ENCODE measurements at places on chromosomes 12 and 14. TPM values are rescaled to one million over a fixed set of nuclear protein-coding genes. Genes with fewer than 3 reads are reported as not detected.
A peak's percentile ranks its signal among the peaks of the same experiment; 100 is the strongest.

DNA sequence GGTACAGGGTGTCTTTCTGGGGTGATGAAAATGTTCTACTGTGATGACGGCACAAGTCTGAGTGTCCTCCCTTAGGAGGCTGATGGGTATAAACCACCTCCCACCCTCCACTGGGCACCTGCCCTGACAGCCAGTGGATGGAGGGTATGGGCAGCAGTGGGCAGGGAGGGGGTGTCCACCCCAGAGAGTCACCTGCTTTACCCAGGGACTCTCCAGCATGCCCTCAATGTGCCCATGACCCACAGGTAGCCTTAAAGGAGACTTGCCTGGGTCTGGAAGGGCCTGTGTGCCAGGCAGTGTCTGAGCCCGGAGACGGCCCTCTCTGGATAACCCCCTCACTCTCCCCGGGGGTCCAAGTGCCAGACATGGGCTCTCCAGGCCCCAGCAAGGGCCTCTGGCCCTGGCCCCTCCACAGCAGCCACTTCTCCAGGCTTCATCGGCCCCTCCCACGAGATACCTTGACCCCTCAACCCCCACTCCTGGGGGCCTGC lies 38.8 kb downstream of the CCNK start:
- H3K4me3 ChIP-seq = no peak overlapping the region
- H3K36me3 ChIP-seq = no peaks in the 10 kb centered on the region
- H3K4me1 ChIP-seq = peaks cover 3% of the 10 kb centered on the region
- DNase-seq = no peak
- H3K27me3 ChIP-seq = no peaks in the 10 kb centered on the region

DNA sequence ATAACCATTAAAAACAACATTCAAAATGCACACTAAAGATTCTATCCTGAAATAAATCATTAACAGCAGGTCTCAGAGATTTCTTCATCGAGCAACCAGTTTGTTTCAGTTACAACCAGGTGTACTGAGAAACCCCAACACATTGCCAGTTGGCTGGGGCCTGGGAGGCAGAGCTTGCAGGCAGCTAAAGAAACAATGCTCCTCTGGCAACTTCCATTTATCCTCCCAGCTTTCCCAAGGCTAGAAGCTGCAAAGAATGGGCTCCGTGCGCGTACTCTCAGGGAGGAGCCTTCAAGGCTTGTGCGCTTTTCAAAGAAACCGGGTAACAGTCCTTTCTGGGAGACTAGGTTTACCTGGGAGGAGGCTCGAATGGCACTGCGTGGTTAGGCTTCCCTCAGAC lies 181.6 kb downstream of the MSRB3 start:
- no peaks in the 10 kb centered on the region for H3K27me3 ChIP-seq
- H3K4me3 ChIP-seq = no peak overlapping the region
- no peak overlapping the region for H3K27ac ChIP-seq

The SRRM4 gene
- total RNA-seq = not detected

The TPH2 gene
- total RNA-seq = not detected

DNA sequence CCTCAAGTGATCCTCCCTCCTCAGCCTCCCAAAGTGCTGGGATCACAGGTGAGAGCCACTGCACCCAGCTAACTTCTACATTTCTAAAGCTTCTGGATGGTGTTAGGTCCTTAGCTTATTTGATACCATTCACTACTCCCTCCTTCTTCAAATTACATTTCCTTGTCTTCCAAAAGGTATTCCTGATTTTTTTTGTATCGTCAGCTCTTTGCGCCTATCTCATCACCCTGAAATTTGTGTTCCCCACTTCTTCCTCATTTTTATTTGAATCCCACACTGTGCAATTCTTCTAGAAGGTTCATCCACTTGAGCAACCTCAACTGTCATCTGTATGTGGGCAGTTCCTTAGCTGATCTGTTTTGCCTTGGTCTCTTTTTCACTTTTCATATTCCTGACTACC lies 241.8 kb upstream of the RGS6 start:
- DNase-seq = no peak
- no peak overlapping the region for H3K27ac ChIP-seq
- H3K4me3 ChIP-seq = no peak overlapping the region

GRCh38 chr14:106276326-106277267 lies 750.2 kb downstream of the TMEM121 start:
- H3K27ac ChIP-seq = no peak overlapping the region
- no peaks in the 10 kb centered on the region for H3K36me3 ChIP-seq
- H3K4me3 ChIP-seq = no peak overlapping the region
- H3K27me3 ChIP-seq = peaks cover 20% of the 10 kb centered on the region

The DUSP6 gene
- 119 TPM for total RNA-seq

DNA sequence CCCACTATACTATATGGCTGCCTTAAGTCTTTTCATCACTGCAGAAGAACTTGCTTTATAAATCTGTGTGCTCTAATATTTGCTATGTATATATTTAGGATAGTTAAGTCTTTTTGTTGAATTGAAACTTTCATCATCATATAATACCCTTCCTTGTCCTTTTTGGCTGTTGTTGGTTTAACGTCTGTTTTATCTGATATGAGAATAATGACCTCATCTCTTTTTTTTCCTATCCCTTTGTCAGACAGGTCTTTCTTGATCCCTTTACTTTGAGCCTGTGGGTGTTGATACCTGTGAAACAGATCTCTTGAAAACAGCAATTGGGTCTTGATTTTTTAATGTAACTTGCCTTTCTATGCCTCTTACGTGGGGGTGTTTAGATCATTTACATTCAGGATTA lies 316.3 kb downstream of the TMTC2 start:
- DNase-seq = no peak
- H3K4me1 ChIP-seq = no peaks in the 10 kb centered on the region
- H3K4me3 ChIP-seq = no peak overlapping the region
- H3K36me3 ChIP-seq = no peaks in the 10 kb centered on the region
- no peaks in the 10 kb centered on the region for H3K27me3 ChIP-seq

- peaks cover 9% of the 10 kb centered on the region for H3K4me1 ChIP-seq
- peaks cover 15% of the 10 kb centered on the region for H3K27me3 ChIP-seq
- peak; percentile 58 for DNase-seq
- no peaks in the 10 kb centered on the region for H3K36me3 ChIP-seq
These were observed 67.9 kb upstream of the BEGAIN start for GRCh38 chr14:100654814-100655740.

GRCh38 chr12:38053655-38054464 lies 262.7 kb upstream of the ALG10B start:
- no peak overlapping the region for H3K4me3 ChIP-seq
- no peaks in the 10 kb centered on the region for H3K4me1 ChIP-seq
- no peaks in the 10 kb centered on the region for H3K36me3 ChIP-seq

DNA sequence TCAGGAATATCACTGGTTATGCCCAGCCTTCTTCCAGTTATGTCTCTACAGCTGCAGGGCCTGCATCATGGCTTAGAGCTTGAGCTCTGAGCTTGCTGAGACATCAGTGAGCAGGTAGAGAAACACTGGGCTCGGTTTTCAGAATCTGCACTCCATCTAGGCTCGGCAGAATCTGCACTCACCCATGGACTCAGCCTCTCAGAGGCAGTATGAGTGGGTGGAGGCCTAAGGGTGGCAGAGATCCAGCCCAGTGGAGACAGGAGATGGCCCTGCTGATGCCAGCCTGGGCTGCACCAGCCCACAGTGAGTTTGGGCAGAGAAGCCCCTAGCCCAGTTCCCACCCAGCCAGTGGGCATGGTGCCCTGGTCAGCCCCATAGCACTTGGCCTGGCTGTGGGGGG lies 12.8 kb downstream of the KRT80 start:
- no peak overlapping the region for H3K27ac ChIP-seq
- H3K4me1 ChIP-seq = peaks cover 6% of the 10 kb centered on the region
- H3K27me3 ChIP-seq = no peaks in the 10 kb centered on the region
- H3K36me3 ChIP-seq = no peaks in the 10 kb centered on the region
- no peak overlapping the region for H3K4me3 ChIP-seq

GRCh38 chr12:88375306-88376305 lies 204.7 kb downstream of the KITLG start:
- H3K36me3 ChIP-seq = no peaks in the 10 kb centered on the region
- no peak for DNase-seq
- H3K4me1 ChIP-seq = no peaks in the 10 kb centered on the region

The KCNJ8 gene
- not detected for total RNA-seq

The KITLG gene
- total RNA-seq = not detected

The XPOT gene
- 102 TPM for total RNA-seq

The ZBTB42 gene
- total RNA-seq = 5.3 TPM

The EFS gene
- total RNA-seq = not detected

- peaks cover 41% of the 10 kb centered on the region for H3K36me3 ChIP-seq
- DNase-seq = no peak
- H3K4me1 ChIP-seq = peaks cover 8% of the 10 kb centered on the region
- no peak overlapping the region for H3K4me3 ChIP-seq
These were observed 17.3 kb downstream of the TMEM19 start for GRCh38 chr12:71703206-71703605.

The SLC25A21 gene
- not detected for total RNA-seq

DNA sequence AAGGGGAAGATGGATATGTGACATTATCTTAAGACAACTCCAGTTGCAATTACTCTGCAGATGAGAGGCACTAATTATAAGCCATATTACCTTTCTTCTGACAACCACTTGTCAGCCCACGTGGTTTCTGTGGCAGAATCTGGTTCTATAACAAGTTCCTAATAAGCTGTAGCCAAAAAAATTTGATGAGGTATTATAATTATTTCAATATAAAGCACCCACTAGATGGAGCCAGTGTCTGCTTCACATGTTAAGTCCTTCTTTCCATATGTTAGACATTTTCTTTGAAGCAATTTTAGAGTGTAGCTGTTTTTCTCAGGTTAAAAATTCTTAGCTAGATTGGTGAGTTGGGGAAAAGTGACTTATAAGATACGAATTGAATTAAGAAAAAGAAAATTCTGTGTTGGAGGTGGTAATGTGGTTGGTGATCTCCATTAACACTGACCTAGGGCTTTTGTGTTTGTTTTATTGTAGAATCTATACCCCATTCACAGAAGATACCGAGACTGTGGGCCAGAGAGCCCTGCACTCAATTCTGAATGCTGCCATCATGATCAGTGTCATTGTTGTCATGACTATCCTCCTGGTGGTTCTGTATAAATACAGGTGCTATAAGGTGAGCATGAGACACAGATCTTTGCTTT lies 36.9 kb downstream of the PSEN1 start:
- DNase-seq = peak; percentile 30
- H3K27ac ChIP-seq = no peak overlapping the region
- H3K27me3 ChIP-seq = no peaks in the 10 kb centered on the region
- peaks cover 44% of the 10 kb centered on the region for H3K36me3 ChIP-seq
- no peak overlapping the region for H3K4me3 ChIP-seq
- peaks cover 3% of the 10 kb centered on the region for H3K4me1 ChIP-seq

DNA sequence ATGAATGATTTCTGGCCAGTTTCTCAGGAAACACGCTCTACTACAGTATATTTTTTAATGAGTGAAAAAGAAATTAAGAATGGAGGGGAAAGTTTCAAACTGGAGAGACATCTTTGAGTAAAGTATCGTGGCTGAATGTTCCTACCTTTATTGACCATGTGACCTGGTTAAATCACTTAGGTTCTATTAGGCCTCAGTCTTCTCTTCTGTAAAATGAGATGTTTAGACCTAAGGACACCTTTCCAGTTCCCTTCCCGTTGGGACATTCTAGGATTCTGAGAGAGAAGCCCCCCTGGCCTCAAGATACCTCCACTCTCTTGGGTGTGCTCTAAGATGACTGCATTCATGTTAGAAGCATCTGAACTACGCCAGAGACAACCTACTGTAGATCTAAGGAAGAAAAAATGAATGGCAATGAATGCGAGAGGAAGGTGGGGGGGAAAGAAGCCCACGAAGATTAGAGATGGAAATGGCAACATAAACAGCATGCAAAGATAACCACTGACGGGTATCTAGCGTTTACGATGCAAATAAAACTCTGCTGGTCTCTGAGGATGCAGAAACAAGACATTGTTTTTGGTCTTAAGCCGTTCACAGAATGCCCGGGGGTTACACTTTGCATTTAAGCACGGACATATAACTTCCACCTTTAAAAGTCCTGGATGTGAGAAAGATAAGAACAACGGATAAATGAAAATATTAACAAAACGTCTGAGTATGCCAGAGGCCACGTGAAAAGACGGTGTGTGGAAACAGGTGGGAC lies 599 bp upstream of the CPSF6 start:
- DNase-seq = no peak
- no peaks in the 10 kb centered on the region for H3K27me3 ChIP-seq
- H3K27ac ChIP-seq = peak overlapping the region; percentile 94
- H3K36me3 ChIP-seq = peaks cover 25% of the 10 kb centered on the region
- H3K4me3 ChIP-seq = peak overlapping the region; percentile 82

GRCh38 chr12:121240484-121241101 lies 30.7 kb downstream of the P2RX4 start:
- peaks cover 51% of the 10 kb centered on the region for H3K36me3 ChIP-seq
- no peaks in the 10 kb centered on the region for H3K27me3 ChIP-seq
- H3K27ac ChIP-seq = peak overlapping the region; percentile 96
- peaks cover 44% of the 10 kb centered on the region for H3K4me1 ChIP-seq
- DNase-seq = peak; percentile 89

GRCh38 chr12:78470354-78471195 lies 394.0 kb upstream of the SYT1 start:
- no peaks in the 10 kb centered on the region for H3K36me3 ChIP-seq
- no peak for DNase-seq
- H3K27me3 ChIP-seq = no peaks in the 10 kb centered on the region
- no peak overlapping the region for H3K4me3 ChIP-seq

DNA sequence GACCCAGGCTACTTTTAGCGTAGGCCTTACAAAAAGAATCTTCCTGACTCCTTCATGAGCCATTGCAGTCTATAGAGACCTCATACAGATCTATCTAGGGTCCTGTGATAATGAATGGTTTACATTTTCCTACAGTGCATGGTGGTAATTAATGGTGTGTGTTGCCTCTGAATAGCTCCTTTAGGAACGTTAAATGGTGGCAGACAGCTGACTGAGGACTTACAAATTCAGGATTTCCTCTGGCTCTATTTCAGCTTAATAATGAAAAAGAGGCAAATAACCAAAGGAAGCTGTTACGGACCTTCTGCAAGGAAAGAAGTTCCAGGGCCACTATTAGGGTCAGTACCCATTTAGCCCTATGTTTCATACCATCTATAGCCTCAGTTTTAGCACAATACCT lies 5.1 kb downstream of the IKBIP start:
- DNase-seq = no peak
- H3K4me1 ChIP-seq = peaks cover 32% of the 10 kb centered on the region
- no peaks in the 10 kb centered on the region for H3K27me3 ChIP-seq
- peaks cover 33% of the 10 kb centered on the region for H3K36me3 ChIP-seq

GRCh38 chr12:81231574-81232368 lies 153.9 kb downstream of the ACSS3 start:
- no peaks in the 10 kb centered on the region for H3K36me3 ChIP-seq
- no peak overlapping the region for H3K4me3 ChIP-seq

DNA sequence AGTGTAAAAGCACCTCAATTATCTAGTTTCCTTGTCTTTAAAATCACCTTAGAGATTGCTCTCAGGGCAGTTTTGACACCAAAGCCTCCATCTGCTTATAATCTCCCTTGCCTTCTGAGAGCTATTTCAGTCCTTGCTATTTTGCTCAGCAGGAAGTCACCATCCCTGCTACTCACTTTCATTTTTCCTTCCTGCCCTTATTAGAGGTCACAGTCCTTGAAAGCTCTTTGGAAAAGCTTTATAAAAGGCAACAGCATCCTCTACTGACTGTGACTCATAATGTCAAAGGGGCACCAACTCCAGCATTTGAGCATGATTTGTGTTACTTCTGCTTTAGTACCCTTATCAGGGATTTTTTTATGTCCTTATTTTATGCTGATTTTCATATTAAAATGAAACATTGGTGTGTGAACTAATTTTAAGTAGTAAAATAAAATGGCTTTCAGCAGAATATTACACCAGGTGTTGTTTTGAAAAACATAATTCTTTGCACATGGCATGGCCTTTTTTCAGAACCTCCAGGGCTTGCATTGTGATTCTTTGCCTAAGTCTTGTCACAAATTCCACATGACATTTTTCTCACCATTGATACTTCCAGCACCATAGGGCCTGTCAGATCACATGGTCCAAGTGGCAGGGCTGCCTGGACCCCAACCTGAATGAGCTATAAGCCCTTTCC lies 213.0 kb downstream of the ADAMTS20 start:
- H3K27me3 ChIP-seq = no peaks in the 10 kb centered on the region
- H3K27ac ChIP-seq = no peak overlapping the region
- DNase-seq = no peak
- no peaks in the 10 kb centered on the region for H3K36me3 ChIP-seq
- no peak overlapping the region for H3K4me3 ChIP-seq

Measured in activated CD8-positive, alpha-beta T cell treated with anti-CD3 and anti-CD28 coated beads, Interleukin-2, amount 10 ng/mL, durations not matched to agents 7 days and 5 days (primary cell).